ENCODE measurements at places on chromosomes 16 and 17.

DNA sequence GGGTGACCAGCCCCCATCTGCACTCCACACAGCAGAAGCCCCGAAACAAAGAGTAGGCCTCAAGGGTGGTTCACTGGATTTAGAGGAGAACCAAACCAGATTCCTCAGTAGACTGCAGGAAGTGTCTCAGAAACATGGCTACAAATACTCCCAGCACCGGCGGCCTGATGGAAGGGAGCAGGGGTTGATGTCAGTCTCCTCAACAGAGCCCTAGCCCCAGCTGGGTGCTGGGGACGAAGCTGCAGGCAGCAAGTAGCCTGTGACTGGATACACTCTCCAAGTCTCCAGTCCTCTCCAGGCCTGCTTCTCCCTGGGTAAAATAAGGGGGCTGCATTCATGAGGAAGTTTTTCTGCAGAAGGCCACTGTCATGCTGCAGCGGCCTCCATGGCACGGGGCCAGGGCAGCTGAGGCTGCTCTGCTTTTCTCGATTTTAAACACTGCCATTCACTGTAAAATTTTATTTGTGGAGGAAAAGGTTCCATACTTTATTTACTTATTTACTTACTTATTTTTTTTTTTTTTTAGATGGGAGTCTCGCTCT is 36.7 kb upstream of the SREBF1 start:
- no peak for DNase-seq

DNA sequence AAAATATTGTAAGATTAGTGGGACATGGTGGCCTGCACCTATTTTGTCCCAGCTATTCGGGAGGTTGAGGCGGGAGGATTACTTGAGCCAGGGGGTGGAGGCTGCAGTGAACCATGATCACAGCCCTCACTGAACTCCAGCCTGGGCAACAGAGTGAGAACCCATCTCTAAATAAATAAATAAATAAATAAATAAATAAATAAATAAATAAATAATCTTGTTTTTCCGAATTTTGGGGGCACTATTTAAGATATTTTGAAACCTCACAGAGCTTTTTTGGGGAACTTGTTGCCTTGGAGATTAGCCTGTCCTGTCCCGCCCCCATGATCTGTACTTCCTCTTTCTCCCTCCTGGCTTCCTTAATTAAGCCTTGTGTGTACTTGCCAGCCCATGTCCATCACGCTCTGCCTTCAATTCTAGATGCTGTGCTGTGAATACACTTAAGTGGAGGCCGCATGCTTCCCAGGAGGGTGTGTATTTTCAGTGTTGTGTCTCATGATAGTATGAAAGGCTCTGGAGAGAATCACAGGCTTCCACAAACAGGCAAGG is 4.4 kb downstream of the LGALS9 start:
- DNase-seq, result no peak

GRCh38 chr17:7352910-7353635 is 1.1 kb downstream of the KCTD11 start:
- DNase-seq, result no peak

- DNase-seq, result no peak
Measured at GRCh38 chr17:66892246-66892645, 57.3 kb downstream of the CACNG5 start.

- peak; percentile 69 for DNase-seq
Measured at GRCh38 chr16:50152807-50153595, at the start of gene TENT4B. Gene TENT4B, plus strand, starts transcription at chr16:50153306. Its CDS starts 316 bp downstream, at chr16:50153622.

- no peak for DNase-seq
Measured at GRCh38 chr17:56842577-56842976, 8.6 kb downstream of the DGKE start.

- no peak for DNase-seq
Measured at GRCh38 chr17:82201498-82201910, 11.1 kb downstream of the CCDC57 start.

- DNase-seq, result no peak
Measured at GRCh38 chr17:53797501-53797900, 25.2 kb upstream of the KIF2B start.

DNA sequence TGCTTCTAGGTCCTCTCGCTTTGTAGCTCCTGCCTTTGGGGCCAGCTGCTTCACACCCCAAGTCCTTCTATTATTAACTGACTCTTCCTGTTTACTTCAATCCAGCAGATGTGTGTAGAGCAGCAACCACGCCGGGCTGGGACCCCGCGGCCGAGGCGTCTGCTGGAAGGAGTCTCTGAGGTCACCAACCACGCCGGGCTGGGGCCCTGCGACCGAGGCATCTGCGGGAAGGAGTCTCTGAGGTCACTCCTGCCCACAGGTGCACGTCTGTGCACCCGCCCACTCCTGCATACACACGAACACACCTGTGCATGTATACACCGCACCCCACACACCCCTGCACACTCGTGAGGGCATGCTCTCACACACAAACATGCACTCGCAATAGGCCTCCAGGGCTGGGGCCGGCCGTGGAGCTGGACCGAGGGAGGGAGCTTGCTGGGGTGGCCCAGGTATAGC is 7.8 kb upstream of the TEX19 start:
- DNase-seq, result no peak

DNA sequence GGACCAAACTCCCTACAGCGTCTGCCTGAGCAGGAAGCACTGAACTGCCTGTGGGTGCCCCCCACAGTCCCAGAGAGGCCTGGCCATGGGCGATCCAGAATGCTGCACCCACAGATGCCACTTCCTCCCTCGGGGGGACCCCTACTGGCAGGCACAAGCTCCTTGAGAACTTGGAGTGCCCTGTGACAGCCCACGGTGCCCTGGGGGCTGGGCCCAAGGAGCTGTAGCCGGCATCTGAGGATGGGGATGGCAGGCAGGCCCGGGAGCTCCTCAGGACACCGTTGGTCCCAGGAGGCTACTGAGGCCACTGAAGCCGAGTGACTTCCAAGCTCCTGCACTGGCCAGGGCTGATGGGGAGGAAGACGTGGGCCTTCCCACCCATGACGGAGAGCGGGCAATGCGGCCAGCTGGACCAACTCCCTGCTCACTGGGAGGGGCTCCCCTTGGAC is 15.1 kb upstream of the RASD1 start:
- no peak for DNase-seq

- DNase-seq, result no peak
Measured at GRCh38 chr16:63244631-63245030, 1208.4 kb upstream of the CDH8 start.

DNA sequence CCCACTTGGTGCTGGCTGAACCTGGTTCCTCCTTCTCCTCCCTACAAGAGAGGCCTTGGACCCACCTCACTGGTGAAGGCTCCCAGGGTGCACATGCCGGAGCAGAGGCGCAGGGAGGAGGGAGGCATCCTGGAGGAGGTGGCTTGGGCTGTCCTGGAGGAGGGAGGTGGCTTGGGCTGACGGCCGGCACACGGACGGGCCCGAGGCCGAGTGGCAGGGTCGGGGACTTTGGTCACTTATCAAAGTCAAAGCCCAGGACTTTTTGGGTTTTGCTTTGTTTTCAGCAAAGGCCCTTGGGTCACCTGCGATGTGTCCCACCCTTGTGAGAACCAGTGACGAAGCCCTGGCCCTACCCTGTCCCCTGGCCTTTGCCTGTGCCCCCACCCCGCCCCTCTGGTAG is 28.5 kb downstream of the ENDOV start:
- no peak for DNase-seq

- no peak for DNase-seq
Measured at GRCh38 chr16:78755751-78756661, 656.6 kb downstream of the WWOX start.

DNA sequence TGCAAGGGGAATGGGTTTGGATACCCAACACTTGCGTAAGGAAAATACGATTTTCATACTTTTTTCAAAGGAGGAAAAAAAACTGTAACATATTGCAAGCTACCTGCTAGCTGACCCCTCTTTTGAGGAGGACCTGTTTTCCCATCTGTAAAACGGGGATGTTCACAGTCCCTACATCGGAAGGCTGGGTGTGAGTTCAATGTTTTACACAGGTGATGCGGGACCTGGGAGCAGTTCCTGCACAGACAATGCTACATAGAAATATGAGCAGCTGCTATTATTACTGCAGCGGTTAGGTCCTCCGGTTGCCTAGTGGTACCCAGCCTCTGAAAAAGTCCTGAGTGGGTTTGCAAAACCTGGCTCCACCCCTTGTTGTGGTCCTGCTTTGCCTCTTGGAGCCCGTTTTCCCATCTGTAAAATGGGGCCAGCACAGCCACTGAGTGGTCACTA is 3.5 kb downstream of the SOCS1 start:
- DNase-seq, result no peak

DNA sequence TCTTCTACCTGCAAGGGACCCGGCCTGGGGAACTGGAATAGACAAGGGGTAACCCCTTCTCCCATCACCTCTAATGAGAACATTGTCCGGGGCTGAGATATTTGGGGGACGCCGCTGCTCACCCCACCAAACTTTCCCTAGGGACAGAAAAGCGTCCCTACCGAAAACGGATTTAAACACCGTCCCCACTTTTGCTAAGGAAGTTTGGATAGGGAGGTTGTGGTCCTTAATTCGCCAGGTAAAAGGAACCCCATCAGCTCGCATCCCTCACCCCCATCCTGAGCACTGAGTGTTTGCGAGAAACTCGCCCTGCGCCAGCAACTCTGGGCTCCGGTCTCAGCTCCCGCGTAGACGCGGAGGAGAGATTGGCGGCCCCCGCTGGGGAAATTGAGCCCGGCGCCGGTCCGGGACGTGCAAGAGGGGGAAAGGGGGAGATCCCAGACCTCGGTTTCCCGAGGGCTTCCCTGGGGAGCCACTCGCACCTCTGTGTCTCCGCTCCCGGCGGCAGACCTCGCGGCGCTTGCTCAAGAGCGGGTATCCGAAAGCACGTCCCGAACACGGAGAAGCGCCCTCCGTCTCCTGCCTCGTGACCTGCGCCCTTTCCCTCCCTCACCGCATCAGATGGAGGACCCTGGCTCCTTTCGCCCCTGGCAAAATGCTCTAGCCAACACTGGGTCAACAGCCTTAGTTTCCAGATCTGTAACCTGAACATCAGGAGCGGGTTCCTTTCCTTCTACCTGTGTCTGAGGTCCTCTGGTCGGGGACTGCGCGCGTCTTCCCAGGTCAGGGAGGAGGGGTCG is 3.1 kb upstream of the SOX9 start:
- DNase-seq, result no peak

GRCh38 chr17:78488867-78489634 is 88.1 kb downstream of the DNAH17 start:
- no peak for DNase-seq

- no peak for DNase-seq
Measured at GRCh38 chr16:19179546-19180490, 11.8 kb downstream of the SYT17 start.

GRCh38 chr17:2925011-2925410 is 128.8 kb downstream of the RAP1GAP2 start:
- DNase-seq, result no peak

DNA sequence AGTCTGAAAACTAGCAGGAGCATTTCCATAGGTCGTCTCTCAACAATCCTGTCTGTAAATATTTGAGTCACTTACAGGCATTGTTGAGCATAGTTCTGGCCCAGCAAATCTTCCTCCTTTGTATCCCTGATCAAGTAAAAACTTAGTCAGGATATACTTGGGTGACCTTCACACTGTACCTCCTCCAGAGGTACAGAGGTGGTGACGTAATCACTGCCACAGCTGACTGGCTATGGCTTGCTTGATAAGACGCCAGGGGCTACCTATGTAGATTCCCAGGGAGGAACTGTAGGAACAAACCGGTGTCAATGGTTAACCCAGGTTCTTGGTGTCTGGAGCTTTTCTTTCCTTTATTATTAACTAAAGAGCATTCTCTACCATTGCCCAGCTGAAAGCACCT is at the start of gene KCNJ16:
KCNJ16 (plus strand) TSS at position 270 of the 400 bp plus-strand sequence. CDS start 56,863 bp downstream, outside the sequence.
- no peak for DNase-seq

GRCh38 chr17:50771991-50772785 is 4.9 kb upstream of the ANKRD40CL start:
- DNase-seq, result no peak

GRCh38 chr16:31464348-31464769 is 5.1 kb downstream of the ARMC5 start:
- DNase-seq, result no peak

- no peak for DNase-seq
Measured at GRCh38 chr17:39598630-39599003, 9.1 kb downstream of the NEUROD2 start.

DNA sequence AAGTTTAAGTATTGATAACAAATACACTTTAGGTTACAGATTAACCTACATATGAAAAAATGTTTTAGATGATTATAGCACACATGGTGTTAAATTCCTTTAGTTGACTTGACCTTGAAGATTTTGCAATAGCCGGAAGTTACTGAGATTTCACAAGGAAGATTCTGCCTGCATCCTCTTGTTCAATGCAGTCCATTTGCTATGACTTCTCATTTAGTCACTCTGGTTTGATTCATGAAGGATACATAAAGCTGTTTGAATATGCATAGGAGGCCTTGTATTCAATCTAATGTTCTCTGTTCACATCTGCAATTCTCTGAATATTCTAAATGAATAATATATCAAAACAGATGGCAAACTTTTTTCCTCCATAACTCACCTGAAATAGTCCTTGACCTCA is 870.2 kb upstream of the GOT2 start:
- no peak for DNase-seq

DNA sequence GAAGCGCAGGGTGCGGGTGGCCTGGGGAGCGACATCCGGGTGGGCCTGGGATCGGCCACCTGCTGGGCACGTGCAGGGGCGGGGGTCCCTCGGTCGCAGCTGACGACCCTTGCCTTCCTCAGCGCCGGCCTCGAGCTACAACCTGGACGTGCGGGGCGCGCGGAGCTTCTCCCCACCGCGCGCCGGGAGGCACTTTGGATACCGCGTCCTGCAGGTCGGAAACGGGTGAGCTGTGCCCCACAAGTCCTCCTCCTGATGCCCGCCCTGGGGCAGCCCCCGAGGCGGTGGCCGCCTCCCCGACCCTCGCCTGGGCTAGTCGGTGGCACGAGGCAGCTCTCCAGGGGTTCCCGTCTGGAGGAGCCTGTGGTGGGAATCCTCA is 1.5 kb downstream of the ITGAL start:
- no peak for DNase-seq

- no peak for DNase-seq
Measured at GRCh38 chr16:82328881-82329469, 159.0 kb upstream of the MPHOSPH6 start.

DNA sequence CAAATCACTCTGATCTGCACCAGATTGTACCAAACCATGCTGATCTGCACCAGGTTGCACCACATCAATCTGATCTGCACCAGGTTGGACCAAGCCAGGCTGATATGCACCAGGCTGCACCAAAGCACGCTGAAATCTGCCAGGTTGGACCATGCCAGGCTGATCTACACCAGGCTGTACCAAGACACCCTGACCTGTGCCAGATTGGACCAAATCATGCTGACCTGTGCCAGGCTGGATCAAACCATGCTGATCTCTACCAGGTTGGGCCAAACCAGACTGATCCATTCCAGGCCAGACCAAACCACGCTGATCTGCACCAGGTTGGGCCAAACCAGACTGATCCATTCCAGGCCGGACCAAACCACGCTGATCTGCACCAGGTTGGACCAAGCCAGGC is 15.5 kb downstream of the QRICH2 start:
- no peak for DNase-seq

GRCh38 chr16:72798264-72798663 is 249.7 kb downstream of the ZFHX3 start:
- no peak for DNase-seq

All from stimulated activated CD8-positive, alpha-beta memory T cell treated with anti-CD3 and anti-CD28 coated beads, Interleukin-7, amount 100 ng/mL, for 1 hour (primary cell).